ENCODE measurements at places on chromosomes 4 and X.
A peak's percentile ranks its signal among the peaks of the same experiment; 100 is the strongest.

DNA sequence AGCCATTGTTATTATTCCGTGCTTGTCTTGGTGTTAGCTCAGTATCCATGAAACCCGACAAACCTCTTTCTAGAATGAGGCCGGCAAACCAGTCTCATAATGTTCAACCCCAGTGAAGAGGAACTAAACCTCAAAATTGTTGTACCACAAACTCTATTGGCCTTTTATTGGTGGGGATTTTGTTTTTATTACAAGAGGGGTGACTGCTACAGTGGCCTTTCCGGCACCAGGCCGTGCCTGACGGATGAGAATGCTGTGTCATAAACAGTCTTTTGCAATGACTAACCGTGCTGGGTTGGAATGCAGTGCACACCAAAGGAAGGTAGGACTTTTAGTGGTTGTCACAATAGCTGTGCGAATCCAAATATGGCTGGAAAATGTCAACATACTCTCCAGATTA is 60.8 kb downstream of the SHROOM2 start:
- no peak for DNase-seq
- no peaks in the 10 kb centered on the region for H3K36me3 ChIP-seq
- peaks cover 7% of the 10 kb centered on the region for H3K4me1 ChIP-seq
- no peak overlapping the region for H3K4me3 ChIP-seq
- no peak overlapping the region for H3K27ac ChIP-seq
- no peaks in the 10 kb centered on the region for H3K27me3 ChIP-seq

DNA sequence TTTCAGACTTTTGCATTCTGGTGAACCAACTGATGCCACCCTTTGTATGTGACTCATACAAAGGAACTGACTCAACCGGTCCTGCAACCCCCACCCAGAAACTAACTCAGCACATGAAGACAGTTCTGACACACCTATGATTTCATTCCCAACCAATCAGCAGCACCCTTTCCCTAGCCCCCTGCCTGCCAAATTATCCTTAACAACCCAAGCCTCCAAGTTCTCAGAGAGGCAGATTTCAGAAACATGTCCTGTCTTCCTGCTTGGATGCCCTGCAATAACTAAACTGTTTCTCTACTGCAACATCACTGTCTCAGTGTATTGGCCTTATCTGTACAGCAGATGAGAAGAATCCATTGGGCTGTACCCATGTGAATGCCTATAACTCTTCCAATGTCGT is 284.7 kb downstream of the CAMK2D start:
- H3K4me3 ChIP-seq, result no peak overlapping the region
- DNase-seq, result no peak
- no peaks in the 10 kb centered on the region for H3K4me1 ChIP-seq
- H3K27me3 ChIP-seq, result no peaks in the 10 kb centered on the region

- no peaks in the 10 kb centered on the region for H3K4me1 ChIP-seq
- no peaks in the 10 kb centered on the region for H3K36me3 ChIP-seq
- DNase-seq, result peak; percentile 59
- H3K27me3 ChIP-seq, result no peaks in the 10 kb centered on the region
These were observed 88.4 kb downstream of the GPR143 start for GRCh38 chrX:9677098-9677739.

DNA sequence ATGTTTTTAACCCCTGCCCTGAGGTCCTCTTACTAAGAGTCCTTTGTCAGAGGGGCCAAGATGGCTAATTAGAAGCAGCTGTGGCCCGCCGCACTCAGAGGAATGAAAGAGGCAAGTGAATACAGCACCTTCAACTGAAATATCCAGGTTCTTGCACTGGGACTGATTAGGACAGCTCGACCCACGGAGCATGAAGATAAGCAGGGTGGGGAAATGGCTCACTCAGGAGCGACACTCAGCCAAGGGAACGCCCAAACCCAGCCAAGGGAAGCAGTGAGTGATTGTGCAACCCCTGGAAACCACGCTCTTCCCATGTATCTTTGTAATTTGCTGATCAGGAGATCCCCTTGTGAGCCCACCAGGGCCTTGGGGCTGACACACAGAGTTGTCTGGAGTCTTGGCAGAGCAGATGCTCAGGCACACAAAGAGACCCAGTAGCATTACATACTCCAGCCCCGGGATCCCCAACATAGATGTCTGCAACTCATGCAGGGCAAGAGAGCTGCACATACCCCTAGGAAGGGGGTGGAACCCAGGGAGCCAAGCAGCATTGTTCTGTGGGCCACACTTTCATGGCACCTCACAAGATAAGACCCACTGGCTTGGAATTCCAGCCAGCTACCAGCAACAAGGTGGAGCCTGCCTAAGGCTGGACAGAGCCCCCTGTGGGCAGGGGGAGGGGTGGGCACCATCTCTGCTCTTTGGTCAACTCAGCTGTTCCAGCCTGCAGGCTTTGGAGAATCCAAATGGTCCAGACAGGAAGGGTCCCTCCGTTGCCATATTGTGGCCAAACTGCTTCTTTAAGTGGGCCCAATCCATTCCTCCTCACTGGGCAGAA is 23.3 kb downstream of the F8A3 start:
- H3K27me3 ChIP-seq, result no peaks in the 10 kb centered on the region
- H3K36me3 ChIP-seq, result no peaks in the 10 kb centered on the region
- H3K4me1 ChIP-seq, result no peaks in the 10 kb centered on the region
- H3K4me3 ChIP-seq, result no peak overlapping the region

DNA sequence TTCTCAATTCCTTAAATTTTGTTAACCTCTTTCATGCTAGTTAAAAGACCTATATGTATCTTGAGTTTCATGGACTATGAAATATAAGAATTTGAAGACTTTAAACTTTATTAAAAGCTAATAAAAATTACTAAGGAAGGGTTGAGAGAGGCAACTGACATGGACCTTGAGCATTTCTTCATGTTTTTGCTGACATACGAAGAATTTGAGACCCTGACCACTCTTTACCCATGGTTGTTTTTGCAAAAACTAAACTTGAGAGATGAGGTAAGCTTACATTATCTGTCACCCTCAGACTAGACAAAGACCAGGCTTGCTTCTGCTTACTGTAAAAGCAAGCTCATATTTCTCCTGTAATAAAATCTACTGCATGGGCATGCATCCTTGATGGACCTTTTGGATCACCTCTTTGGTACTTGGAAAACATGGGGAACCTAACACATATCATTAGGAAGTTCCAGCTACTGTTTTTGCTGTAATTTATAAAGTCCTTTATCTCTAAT is 338.2 kb upstream of the PABPC4L start:
- no peaks in the 10 kb centered on the region for H3K27me3 ChIP-seq
- no peak overlapping the region for H3K27ac ChIP-seq
- no peaks in the 10 kb centered on the region for H3K4me1 ChIP-seq
- no peak for DNase-seq
- no peak overlapping the region for H3K4me3 ChIP-seq

Measured in transverse colon (tissue), 4 donors.